ENCODE measurements at places on chromosomes 11 and 22.

GRCh38 chr11:45647786-45648185 is 17.6 kb downstream of the CHST1 start:
- DNase-seq = no peak

DNA sequence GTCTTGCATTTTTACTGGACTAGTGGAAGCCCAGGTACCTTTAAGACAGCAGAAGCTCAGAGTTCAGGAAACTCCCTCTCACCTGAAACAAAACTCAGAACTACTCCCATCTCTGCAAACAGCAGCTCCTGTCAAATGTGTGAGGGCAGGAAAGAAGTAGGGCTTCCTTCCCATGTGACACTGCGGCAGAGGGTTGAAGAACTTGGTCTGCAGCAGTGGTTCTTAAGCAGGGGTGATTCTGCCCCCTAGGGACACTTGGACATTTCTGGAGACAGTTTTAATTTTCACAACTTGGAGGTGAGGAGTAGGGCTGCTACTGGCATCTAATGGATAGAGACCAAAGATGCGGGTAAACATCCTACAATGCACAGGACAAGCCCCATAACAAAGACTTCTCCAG is 63.4 kb downstream of the RCN1 start:
- no peak for DNase-seq

DNA sequence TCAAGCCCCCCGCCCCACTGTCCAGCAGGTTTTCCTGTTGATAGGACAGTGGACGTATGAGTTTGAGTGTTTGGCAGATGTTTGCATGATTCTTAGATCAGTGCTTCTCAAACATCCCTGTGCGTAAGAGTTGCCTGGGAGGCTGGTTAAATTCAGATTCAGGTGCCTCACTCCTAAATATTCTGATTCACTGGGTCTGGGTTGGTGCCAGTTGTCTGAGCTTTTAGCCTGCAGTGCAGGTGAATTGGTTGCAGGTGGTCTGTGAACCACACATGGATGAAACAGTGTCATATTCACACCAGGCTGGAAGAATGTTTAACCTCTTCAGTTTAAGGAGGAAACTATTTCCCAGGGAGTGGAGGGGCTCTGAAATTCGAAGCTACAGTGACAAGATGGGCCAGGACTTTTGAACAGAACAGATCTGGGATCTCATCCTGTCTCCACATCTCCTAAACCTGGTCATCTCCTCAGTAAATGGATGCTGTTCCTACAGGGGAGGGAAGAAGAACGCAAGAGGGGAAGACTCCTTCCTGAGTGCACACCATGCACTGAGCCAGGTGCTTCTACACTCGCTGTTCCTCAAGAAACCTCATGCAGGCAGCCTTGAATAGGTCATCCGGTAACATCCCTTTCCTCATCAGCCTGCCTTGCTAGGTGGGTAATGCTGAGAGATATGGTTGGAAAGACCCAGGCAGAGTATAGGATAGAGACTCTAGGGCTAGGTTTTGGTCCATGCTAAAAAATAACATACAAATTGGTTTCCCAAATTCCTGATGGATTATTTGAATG is 47.8 kb downstream of the TEAD1 start:
- DNase-seq = no peak

GRCh38 chr11:120589376-120589775 is 77.8 kb downstream of the GRIK4 start:
- DNase-seq = no peak

DNA sequence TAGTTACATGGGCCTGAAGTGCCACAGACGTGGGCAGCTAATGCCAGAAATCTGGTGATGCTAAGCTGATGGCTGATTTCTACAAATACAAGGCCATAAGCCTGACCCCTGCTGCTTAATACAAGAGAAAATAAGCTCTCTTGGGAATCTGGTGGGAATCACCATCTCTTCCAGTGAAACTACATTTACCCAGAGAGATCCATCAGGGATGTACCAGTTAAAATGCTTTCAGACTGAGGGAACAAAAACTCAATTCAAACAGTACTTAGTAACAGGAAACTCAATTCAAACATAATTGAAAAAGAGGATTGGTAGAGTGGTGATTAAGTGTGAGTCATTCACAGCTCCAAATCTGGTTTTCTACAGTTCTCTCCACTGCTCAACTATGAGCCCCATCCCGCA is 1.7 kb upstream of the CAVIN3 start:
- peak; percentile 59 for DNase-seq

All from NCI-H2081 treated with DMSO at 0.1 percent for 48 hours (cell line).